ENCODE measurements at places on chromosomes 4 and X. TPM values are rescaled to one million over a fixed set of nuclear protein-coding genes. Genes with fewer than 3 reads are reported as not detected.

The BEX5 gene
- 6.5 TPM for total RNA-seq

The FAAH2 gene
- total RNA-seq: 0.65 TPM

The SSX3 gene
- not detected for total RNA-seq

The GC gene
- not detected for total RNA-seq

The USP46 gene
- total RNA-seq: 18.5 TPM

The CCDC120 gene
- total RNA-seq: 0.61 TPM

The HPGDS gene
- total RNA-seq: not detected

The GLRB gene
- 9.7 TPM for total RNA-seq

The HDAC8 gene
- 30.9 TPM for total RNA-seq

The MAPK10 gene
- under 0.01 TPM for total RNA-seq

The SPATA18 gene
- total RNA-seq: 3.9 TPM

The ZNF157 gene
- total RNA-seq: not detected

The ADH6 gene
- not detected for total RNA-seq

The ZFP92 gene
- 1.6 TPM for total RNA-seq

The CFAP47 gene
- total RNA-seq: not detected

The SLC7A11 gene
- total RNA-seq: 86.1 TPM

The CLGN gene
- total RNA-seq: 0.32 TPM

The CTSO gene
- 6.4 TPM for total RNA-seq

The XG gene
- 1.3 TPM for total RNA-seq

The HSD17B13 gene
- not detected for total RNA-seq

The LAGE3 gene
- total RNA-seq: 23.1 TPM

The TAF7L gene
- 1.6 TPM for total RNA-seq

The N4BP2 gene
- 6.2 TPM for total RNA-seq

The MAGED4B gene
- 19.5 TPM for total RNA-seq

The C4orf50 gene
- total RNA-seq: not detected

The TMEM144 gene
- total RNA-seq: 2.9 TPM

The GABRB1 gene
- not detected for total RNA-seq

The F11 gene
- not detected for total RNA-seq

The IQCM gene
- total RNA-seq: not detected

The GAGE13 gene
- not detected for total RNA-seq

Data from epithelial cell of umbilical artery (primary cell).